ENCODE measurements at places on chromosomes 12 and 14. TPM values are rescaled to one million over a fixed set of nuclear protein-coding genes. Genes with fewer than 3 reads are reported as not detected.

DNA sequence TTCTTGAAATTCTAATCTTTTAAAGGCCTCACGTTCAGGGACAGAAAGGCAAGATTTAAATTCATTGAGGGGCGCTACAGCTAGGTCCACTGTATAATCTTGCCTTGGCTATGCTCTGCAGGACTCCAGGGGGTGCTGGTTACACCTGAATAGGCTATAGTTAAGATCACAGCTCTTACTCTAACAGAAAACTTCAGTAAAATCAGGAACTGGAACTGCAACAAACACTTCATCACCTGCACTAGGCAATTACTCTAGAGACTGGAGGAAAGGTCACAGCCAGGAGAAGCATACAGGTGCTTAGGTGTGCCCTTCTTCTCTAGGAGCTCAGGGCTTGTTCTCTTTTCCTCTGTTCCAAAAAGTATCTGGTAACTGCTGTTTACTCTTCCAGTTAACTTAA lies 20.9 kb downstream of the SLCO1C1 start:
- H3K27ac ChIP-seq, result no peak overlapping the region
- H3K4me1 ChIP-seq, result no peaks in the 10 kb centered on the region
- no peak overlapping the region for H3K4me3 ChIP-seq
- no peaks in the 10 kb centered on the region for H3K36me3 ChIP-seq

CEBPE gene
- not detected for total RNA-seq

DNA sequence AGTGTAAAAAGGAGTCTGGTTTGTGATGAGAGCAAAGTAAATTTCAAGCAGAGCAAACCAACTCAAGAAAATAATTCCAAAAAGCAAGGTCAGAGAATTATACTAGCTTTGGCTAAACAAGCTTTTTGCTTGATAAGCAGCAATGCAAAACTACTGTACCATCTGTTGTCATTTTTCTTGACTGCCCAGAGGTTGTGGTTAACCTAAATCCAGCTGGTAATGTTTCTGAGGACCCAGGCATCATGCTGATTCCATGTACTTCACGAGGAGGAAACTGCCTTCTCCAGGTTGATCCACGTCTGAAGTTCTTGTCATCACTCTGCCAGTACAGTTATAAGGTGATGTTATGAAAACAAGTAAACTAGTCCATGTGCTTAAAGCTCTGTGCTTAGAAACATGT lies 185.2 kb downstream of the ACSS3 start:
- H3K27ac ChIP-seq, result no peak overlapping the region
- no peak overlapping the region for H3K4me3 ChIP-seq
- peaks cover 2% of the 10 kb centered on the region for H3K4me1 ChIP-seq
- no peaks in the 10 kb centered on the region for H3K27me3 ChIP-seq
- H3K36me3 ChIP-seq, result no peaks in the 10 kb centered on the region
- DNase-seq, result no peak

- H3K4me1 ChIP-seq, result no peaks in the 10 kb centered on the region
- peaks cover 67% of the 10 kb centered on the region for H3K27me3 ChIP-seq
- H3K27ac ChIP-seq, result no peak overlapping the region
- no peak for DNase-seq
- H3K36me3 ChIP-seq, result no peaks in the 10 kb centered on the region
- H3K4me3 ChIP-seq, result no peak overlapping the region
Measured at GRCh38 chr14:92880351-92880750, 42.6 kb upstream of the CHGA start.

- no peaks in the 10 kb centered on the region for H3K36me3 ChIP-seq
- H3K4me1 ChIP-seq, result peaks cover 6% of the 10 kb centered on the region
- no peaks in the 10 kb centered on the region for H3K27me3 ChIP-seq
- H3K27ac ChIP-seq, result no peak overlapping the region
- no peak overlapping the region for H3K4me3 ChIP-seq
Measured at GRCh38 chr12:63869656-63870055, 25.2 kb downstream of the SRGAP1 start.

KITLG gene
- 13.0 TPM for total RNA-seq

DNA sequence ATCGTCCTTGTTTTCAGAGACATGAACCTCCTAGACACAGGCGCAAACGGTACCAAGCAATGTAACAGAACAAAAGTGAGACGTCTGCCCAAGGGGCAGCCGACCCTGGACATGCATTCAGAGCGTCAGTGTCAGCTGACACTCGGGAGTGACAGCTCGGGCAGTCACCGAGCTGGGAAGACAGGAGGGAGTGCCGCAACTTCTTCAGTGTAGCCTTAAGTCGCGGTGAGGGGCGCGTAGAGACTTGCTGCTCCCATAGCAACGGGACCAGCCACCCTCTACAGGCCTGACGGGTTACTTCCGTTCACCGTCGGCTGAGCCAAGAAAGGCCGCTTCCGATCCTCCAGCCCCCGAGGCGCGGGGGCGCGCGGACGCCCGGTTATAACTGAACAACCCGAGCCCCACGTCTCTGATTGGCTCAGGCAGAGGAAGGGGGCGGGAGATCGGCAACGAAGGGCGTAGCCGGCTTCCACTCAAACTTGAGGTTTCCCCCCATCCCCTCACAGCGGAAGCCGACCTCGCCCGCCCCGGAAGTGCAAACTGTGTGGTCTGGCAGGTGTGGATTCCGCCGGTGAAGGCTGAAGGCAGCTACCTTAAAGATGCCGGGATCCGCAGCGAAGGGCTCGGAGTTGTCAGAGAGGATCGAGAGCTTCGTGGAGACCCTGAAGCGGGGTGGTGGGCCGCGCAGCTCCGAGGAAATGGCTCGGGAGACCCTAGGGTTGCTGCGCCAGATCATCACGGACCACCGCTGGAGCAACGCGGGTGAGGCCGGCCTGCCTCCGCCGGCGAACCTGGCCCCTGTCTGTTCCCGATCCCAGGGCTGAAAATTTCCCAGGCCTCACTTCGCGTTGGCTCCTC lies at the start of gene EIF2B2:
Gene EIF2B2 (plus strand): TSS at position 530 of the 858 bp plus-strand sequence. CDS start 70 bp downstream, at position 600.
- peak; percentile 95 for DNase-seq
- H3K4me1 ChIP-seq, result peaks cover 22% of the 10 kb centered on the region
- peak within 1 kb of the TSS; percentile 98 for H3K27ac ChIP-seq
- peaks cover 25% of the 10 kb centered on the region for H3K36me3 ChIP-seq
- no peaks in the 10 kb centered on the region for H3K27me3 ChIP-seq

ESPL1 gene
- total RNA-seq, result 20.8 TPM

RNF212B gene
- not detected for total RNA-seq

- H3K36me3 ChIP-seq, result peaks cover 8% of the 10 kb centered on the region
- DNase-seq, result no peak
- H3K27ac ChIP-seq, result no peak overlapping the region
- H3K4me3 ChIP-seq, result no peak overlapping the region
Measured at GRCh38 chr14:100504372-100505078, 82.7 kb downstream of the BEGAIN start.

- peaks cover 9% of the 10 kb centered on the region for H3K4me1 ChIP-seq
- H3K4me3 ChIP-seq, result no peak within 1 kb of the TSS
Measured at GRCh38 chr12:50103767-50104321, at the start of gene GPD1. TSS of gene GPD1 (plus strand) at chr12:50104008. CDS start at chr12:50104051, 43 bp downstream.

GRCh38 chr12:58069268-58069963 lies 128.0 kb downstream of the ATP23 start:
- no peak overlapping the region for H3K4me3 ChIP-seq
- DNase-seq, result no peak
- peaks cover 6% of the 10 kb centered on the region for H3K4me1 ChIP-seq
- H3K27me3 ChIP-seq, result peaks cover 2% of the 10 kb centered on the region

GRCh38 chr14:101912841-101913240 lies 51.5 kb upstream of the DYNC1H1 start:
- H3K4me1 ChIP-seq, result peaks cover 3% of the 10 kb centered on the region
- H3K4me3 ChIP-seq, result no peak overlapping the region
- no peaks in the 10 kb centered on the region for H3K27me3 ChIP-seq
- DNase-seq, result no peak
- H3K27ac ChIP-seq, result no peak overlapping the region
- H3K36me3 ChIP-seq, result peaks cover 36% of the 10 kb centered on the region

VRTN gene
- total RNA-seq, result not detected

DNA sequence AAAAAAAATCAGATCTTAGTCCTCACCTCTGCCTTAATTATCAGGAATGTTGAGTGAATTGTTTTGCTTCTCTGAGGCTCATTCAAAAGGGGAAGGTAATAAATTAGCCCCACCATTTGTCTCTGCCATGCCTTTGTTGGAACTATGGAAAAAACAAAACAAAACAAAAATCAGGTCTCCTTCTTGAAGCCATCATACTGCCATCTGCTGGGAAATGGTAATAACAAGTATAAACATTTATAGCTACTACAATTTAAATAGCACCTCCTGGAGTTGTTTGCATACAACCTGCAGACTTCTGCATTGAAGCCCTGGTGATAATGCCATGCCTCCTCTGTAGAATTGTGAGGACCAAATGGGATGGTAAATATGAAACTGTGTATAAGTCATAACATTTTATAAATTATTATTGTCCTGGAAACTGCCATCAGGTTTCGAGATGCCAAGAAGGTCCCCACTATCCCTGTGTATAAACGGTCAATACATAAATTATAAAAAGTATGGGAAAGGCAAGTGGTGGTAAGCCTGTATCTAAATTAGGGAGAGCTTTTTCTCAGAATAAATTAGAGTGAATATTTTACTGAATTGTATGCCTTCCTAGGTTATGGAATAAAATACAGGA lies 87.2 kb upstream of the FGD4 start:
- H3K27ac ChIP-seq, result peak overlapping the region; percentile 84
- H3K27me3 ChIP-seq, result no peaks in the 10 kb centered on the region
- DNase-seq, result no peak
- H3K4me3 ChIP-seq, result peak overlapping the region; percentile 24
